ENCODE measurements at places on chromosomes 2 and 18.

DNA sequence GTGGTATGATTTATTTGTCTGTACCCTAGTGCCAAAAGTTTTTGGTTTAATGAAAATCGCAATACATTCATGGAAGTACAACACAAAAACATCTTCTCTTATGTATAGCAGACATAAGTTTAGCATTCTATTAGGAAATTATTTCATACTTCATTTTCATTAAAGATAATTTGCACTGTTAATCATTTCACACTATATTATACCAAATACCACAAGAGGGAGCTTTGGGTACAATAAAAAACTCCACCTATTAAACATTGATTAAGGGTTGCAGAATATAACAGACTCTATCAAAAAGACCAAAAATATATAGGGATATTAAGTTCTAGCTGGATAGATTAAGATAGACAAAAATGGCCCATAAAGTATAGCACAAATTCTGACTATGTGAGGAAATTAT lies 79.0 kb downstream of the SLC66A3 start:
- DNase-seq = no peak

DNA sequence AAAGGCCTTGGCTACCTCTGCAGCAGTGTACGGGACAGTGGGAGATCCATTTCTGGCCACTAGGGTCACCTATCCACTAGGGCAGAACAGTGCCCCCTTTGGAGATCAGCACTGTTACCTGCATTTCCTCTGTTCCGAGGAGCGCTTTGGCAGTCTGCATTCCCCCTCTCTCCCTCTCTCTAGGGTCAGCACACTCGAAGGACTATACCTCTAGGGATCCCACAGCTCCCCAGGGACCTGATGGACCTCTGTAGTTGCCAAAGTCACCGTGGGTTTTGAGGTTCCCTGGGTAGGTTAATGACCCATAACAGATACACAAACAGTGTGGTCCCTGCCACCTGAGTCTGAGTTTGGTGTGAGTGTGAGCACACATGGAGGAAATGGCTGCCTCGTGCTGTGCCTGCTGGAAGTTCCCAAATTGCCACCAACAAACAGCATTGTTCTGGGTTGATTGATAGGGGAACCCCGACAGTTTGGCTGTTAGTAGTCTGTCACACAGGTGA lies 99.8 kb upstream of the VWC2L start:
- DNase-seq = no peak

DNA sequence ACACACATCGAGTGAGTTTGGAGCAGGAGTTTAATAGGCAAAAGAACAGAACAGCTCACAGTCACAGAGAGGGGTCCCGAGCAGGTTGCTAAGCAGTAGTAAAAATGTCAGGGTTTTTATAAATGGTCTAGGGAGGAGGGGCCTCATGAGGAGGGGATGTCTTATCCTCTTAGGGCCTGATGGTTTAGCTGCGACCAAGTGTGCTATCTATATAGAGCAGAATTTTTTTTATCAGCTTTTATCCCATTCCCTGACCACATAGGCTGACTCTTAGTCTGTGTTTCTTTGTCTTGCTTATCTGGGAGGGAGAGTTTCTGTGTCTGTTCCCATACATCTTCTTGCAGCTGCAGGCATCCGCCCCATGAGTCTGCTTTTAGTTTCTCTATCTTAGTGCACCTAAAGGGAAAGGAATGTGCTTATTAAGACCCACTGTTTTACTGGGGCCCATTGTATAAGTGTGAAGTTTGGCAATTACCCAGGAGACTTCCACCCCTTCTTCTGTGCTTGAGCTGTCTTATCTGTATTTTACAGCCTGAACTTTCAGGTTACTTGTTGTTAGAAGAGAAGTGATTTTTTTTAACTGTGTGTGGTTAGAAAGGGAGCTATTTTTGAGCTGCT lies 30.4 kb upstream of the GMCL1 start:
- no peak for DNase-seq

GRCh38 chr2:144670738-144671137 lies 150.8 kb upstream of the ZEB2 start:
- no peak for DNase-seq

DNA sequence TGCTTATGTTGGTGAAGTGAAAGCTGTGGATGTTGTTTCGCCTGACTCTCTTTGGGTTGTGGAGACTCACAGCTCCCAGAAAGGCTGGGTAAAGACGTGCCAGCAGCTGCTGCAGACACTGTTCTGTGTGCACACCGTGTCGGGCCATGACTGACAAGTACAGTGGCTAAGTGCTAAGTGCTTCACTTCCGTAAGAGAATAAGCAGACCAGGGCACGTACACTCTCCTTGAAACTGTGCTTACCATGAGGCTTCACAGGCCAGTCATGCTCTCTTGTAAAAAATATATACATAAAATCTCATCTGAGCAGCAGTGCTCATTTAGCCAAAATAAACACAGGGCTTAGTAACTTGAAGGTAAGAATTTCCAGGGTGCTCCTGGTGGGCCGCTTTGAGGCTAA lies 86.0 kb downstream of the NRP2 start:
- peak; percentile 63 for DNase-seq

DNA sequence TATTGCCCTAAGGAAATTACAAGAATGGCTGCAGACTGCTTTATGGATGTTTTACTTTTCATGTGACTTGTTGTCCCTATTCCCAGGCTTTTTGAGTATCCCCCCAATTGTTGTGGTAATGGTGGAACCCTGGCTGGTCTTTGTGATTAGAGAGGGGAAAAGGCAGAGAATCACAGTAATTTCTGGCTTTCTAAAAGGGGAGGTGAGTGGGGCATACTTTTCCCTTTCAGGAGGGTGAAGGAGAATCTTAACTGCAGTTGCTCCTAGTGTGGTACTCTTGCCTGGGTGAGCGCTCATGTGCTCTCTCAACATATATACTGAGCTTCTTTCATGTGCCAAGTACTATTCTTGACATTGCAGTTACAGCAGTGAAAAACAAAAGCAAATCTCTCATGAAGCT lies 69.3 kb downstream of the ASXL3 start:
- DNase-seq = no peak

DNA sequence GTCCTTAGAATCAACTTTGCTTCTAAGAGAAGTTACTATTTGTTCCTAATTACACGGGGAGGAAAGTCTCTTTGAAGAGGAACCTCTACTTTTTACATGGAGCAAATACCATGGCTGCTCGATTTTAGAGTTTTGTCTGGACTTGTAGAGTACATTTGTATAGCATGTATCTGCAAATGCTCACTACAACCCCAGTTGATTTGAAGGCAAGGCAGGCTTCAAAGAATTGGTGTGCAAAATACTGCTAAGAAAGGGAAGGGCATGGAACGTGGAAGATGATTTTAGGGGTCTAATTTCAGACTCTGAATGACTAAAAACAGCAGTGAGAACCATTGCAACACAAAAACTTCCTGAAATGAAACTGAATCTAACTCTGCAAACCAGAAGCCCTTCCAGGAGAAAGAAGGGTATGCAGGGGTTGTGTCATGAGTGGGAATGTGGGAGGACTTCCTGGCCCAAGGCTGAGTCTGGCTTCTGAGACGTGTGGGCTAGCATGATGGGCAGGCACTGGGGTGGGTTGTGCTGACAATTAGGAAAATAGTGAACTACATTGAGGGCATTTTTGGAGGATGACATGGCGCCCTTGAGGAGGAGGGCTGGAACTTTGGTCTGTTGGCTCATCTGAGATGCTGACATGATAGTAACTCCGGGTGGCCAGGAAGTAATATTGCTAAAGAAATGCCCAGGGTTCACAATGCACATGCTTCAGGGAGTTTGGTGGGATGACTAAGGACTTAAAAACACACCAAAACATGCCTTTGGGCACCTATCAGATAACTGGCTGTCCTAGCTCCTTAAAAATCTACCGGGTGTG lies 18.9 kb upstream of the IL1R2 start:
- no peak for DNase-seq
